ENCODE measurements at places on chromosomes 12 and 14.
A peak's percentile ranks its signal among the peaks of the same experiment; 100 is the strongest.

- DNase-seq: peak; percentile 74
These were observed 93.5 kb upstream of the CEP83 start for GRCh38 chr12:94553130-94553519.

DNA sequence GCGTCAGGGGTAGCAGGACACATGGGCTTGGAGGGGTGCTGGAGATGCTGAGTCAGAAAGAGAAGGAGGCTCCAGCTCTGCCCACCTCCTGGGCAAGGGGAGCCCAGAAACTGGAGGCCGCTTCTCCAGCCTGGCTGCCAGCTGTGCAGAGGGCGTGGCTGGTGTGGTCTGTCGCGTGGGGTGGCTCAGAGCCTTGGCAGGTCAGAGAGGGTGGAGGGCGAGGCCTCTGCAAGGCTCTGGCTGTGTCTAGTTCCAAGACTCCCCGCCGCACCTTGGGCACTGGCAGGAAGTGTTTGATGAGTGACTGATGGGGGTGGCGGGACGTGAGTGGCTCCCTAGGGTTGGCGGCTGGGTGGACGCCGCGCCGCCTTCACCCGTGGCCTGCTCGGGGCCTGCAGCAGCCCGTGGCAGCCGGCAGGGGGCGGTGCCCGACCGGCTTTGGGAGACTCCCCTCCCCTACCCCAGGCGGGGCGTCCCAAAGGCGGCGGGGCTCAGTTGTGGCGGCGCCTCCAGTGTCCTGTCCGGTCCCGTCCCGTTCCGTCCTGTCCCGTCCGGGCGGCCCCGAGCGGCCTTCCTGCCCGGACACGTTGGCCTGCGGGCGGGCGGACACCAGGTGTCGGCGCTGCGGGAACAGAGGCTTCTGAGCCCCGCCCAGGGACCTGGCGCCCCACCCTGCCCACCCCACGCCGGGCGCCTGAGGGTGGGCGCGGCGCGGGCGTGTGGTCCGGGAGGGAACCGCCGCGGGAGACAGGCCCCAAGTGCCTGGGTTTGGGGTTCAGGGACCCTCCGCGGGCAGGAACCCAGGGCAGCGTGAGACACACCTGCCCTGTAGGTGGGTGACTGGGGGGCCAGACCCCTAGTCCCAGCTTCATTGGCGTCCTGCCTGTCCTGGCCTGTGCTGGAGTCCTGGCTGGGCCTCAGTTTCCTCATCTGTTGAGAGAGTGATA, 39.7 kb downstream of the KRT80 start:
- DNase-seq: peak; percentile 82

DNA sequence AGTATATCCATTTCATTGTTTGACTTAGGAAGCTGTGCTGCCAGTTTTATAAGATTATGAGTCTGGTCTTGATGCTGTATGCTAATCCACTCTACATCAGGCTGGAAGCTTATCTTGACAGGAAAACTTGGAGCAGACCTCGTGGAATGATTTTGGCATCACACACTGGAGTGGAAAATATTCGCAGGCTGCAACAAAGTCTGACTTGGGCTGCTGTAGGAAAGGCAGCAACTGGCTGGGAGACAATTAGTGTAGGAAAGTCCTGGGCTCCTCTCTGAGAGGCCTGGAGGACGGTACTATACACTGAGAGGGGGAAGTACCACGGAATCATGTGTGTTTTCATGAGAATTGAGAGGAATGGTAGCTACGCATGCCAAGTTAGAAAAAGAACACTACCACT, 383.7 kb downstream of the ETNK1 start:
- DNase-seq: no peak

- peak; percentile 93 for DNase-seq
These were observed 17.0 kb downstream of the VCPKMT start for GRCh38 chr14:50099335-50099734.

DNA sequence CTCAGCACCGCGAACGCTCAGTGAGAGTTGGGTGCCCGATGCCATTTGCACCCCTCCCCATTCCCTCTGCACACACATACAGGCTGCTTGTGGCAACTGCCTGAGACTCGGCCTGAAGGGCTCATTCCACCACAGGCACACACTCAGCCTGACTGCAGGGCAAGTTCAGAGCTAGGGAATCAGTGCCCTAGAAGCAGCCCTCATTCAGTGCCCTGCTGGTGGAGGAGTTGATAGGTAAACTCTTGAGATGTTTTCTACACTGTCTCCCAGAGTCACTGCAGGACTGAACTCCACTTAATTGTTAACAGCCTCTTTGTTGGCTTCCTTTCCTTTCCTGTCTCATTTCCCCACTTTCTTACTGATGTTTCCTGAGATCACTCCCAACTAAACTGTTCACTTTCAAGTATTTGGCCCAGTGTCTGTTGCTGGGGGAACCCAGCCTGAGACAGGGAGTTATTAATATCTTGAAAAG, 16.9 kb downstream of the PPP1R36 start:
- DNase-seq: no peak

DNA sequence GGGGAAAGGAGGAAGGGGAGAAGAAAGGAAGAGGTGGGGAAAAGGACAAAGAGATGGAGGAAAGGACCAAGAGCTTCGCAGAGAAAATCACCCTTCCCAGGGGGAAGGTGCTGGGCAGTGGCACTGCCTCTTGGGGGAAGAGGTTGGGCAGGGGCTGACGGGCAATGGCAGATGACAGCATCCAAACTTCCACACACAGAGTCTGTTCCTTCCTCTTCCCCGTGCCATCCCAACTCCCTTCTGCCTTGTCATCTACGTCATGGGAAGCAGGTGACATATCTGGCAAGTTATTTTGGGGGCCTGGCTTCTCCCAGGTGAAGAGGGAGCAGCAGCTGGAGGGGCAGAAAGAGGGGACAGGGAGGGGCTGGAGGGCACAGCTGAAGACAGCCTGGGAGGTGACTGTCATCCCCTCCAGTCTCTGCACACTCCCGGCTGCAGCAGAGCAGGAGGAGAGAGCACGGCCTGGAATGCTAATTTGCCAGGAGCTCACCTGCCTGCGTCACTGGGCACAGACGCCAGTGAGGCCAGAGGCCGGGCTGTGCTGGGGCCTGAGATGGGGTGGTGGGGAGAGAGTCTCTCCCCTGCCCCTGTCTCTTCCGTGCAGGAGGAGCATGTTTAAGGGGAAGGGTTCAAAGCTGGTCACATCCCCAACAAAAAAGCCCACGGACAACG, 43.9 kb upstream of the IQSEC3 start:
- DNase-seq: peak; percentile 0

DNA sequence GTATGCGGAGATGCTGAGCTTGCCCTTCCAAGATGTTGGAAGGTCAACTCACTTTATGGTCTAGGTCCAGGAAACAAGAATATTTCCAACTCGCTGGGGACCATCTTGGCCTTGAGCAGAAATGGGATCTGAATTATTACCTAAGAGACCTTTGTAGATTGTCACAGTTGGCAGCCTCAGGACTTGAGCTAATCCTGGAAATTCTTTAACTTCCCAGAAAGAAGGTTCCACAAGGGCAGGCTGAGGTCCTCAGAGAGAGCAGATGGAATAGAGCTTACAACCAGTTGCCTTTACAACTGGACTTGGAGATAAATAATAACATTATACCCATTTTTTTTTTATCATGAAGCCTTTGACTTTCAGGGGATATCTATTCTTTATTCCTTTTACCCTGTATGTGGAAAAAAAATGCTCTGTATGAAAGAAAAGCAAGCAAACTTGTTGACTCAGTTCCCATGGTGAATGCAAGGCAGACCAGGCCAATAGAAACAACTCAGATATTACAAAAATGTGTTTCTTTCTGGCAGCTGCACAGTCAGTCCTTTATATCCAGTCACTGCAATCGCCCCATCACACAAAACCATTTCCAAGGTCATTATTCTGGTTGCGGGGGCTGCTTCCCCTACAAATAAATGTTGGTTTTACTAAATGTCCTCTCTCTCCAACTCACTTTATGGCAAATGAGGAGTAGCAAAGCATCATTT, 401.4 kb downstream of the ZFP36L1 start:
- no peak for DNase-seq

DNA sequence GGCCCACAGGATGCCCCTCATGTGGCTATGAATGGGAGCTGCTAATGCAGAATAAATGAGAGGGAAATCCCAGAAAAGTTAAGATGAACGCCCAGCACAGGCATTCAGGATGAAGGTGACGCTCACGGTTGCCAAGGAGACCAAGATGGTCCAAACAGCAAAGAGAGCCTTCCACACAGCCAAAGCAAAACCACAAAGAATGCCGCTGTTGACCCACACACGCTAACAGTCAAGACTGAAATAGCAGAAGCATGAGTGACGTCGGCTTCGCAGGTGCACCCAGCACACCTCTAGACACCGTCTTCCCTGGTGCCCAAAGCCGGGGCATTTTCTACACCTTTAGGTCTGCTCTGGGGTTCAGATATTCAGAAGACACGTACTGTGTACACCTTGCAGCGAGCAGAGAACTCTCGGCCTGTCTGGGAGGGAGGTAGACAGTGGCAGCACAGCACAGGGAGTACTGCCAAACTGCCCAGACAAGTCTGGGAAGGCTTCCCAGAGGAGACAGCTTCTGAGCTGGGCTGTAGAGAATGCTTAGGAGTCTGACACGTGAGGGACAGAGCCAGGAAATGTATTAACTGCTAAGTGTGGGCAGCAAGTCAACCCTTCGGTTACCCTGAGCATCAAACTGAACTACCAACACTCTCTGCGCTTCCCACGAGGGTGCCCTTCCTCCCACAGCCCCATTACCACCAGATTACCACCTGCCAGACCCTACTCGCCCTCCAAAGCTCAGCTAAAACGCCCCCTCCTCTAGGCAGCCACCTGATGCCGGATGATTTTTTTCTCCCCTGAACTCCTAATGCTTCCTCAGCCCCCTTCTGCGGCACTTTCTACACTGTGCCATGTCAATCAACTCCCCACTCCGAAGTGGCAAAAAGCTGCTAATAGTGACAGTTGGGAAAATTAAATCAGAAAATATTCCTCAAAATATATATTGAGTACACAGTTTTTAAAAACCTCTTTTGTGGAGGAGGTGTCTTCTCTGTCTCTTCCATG, 50.1 kb downstream of the CCDC88C start:
- DNase-seq: peak; percentile 79

- no peak for DNase-seq
These were observed 105.9 kb upstream of the BCAT1 start for GRCh38 chr12:25054783-25055144.

DNA sequence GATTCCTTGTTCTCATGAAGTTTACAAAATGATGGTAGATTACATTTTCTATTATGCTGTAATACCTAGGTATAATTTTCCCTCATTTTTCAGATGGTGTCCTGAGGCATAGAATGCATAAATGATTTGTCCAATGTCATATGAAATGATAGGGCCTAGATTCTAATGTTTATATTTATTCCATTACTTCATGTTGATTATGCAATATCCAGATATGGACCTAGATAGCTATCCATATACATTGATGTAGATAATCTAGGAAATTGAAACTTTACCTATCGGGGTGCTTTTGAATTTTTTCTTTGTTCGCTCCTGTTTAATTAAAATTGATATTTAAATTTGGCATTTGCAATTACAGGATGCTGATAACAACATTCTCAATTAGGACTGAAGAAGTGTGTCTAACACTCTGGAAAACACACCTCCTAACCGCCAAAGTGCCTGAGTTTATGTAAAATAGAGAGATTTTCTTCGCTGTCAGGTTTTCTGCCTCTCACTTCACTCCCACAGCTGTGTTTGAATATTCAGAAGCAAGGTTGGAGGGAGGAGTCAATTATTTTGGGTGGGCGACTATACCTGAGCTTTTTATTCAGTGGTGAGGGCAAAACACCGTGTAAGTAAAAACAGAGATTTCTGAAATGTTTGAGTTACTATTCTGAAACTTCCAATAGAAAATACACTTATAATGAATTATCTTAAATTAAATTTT, 164.4 kb upstream of the ATP2B1 start:
- DNase-seq: no peak

DNA sequence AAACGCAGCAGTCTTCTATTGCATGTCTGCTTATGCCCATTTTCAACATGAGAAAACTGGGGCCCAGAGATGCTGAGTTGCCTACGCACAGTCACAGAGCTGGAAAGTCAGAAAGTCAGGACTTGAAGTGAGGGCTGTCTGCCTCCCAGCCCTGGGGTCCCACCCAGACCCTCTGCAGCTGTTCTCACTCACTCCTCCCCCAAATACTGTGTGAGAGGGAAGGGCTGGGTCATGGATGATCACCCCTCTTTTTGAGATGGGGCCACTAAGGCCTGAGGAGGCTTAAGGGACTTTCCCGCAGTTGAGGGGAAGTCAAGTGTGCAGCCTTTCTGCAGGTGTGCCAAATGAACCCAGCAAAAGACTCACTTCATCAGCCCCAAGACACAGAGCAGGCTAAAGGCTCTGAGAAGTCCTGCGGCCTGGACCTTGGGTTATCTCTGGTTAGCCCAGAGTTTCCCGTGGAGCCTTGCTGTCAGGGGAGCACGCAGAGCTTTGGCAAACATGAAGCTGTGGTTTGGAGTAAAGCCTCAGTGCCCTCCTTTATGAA, 18.7 kb downstream of the DTX1 start:
- no peak for DNase-seq

- DNase-seq: no peak
These were observed 105.7 kb downstream of the GRIN2B start for GRCh38 chr12:13875744-13876143.

DNA sequence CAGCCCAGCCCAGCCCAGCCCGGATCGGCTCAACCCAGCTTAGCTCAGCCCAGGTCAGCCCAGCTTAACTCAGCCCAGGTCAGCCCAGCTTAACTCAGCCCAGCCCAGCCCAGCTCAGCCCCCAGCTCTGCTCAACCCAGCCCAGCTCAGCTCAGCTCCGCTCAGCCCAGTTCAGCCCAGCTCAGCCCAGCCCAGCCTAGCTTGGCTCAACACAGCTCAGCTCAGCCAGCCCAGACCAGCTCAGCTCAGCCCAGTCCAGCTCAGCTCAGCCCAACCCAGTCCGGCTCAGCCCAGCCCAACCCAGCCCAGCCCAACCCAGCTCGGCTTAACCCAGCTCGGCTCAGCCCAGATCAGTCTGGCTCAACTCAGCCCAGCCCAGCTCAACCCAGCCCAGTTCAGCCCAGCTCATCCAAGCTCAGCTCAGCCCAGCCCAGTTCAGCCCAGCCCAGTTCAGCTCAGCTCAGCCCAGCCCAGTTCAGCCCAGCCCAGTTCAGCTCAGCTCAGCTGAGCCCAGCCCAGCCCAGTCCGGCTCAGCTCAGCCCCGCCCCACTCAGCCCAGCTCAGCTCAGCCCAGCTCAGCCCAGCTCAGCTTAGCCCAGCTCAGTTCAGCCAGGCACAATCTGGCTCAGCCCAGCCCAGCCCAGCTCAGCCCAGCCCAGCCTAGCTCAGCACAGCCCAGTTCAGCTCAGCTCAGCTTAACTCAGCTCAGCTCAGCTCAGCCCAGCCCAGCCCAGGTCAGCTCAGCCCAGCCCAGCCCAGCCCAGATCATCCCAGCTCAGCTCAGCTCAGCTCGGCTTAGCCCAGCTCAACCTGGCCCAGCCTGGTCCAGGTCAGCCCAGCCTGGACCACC, 331.7 kb downstream of the TMEM121 start:
- DNase-seq: no peak

GRCh38 chr12:72453550-72453949, 181.4 kb downstream of the TRHDE start:
- DNase-seq: no peak

GRCh38 chr12:23555825-23556207, 393.7 kb downstream of the SOX5 start:
- DNase-seq: no peak

DNA sequence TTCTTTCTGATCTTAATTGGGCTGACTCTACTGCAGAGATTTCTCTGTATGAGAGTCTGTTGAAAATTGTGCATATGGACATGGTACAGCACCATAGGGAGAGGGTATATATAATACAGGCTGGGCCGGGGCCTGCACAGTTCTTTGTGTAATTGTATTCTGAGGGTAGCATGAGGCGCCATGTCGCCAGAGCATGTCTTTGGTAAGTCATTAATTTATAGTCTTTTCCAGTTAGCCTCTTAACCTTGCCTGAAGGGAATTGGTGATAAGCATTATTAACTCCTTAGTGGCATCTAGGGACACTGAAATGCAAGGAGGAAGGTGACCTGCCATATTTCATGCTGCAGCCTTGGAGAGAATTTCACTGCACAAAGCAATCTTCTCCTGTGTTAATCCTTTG, 569.9 kb downstream of the TMTC2 start:
- no peak for DNase-seq
